SJCRH30 (cell line): ENCODE measurements at places on chromosomes 16 and 17. TPM values are rescaled to one million over a fixed set of nuclear protein-coding genes. Genes with fewer than 3 reads are reported as not detected.

Gene HOXB8
- 0.13 and 0.38 TPM in 2 replicates for total RNA-seq

DNA sequence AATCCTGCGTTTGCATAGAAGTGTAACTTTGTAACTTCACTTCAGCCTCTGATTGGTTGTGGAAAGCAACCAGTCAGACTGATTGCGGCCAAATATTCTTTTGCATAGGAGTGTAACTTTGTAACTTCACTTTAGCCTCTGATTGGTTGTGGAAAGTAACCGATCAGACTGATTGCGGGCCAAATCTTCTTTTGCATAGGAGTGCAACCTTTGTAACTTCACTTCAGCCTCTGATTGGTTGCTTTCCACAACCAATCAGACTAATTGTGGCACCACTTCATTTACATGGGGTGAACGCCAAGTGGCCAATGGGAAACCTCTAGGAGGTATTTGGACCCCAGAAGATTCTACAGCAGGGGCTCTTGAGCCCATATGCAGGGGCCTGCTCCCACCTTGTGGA lies 1.8 kb upstream of the TMEM98 start:
- peaks cover 8% of the 10 kb centered on the region for H3K4me1 ChIP-seq
- H3K27ac ChIP-seq: no peak overlapping the region
- no peaks in the 10 kb centered on the region for H3K27me3 ChIP-seq
- no peaks in the 10 kb centered on the region for H3K36me3 ChIP-seq
- no peak for DNase-seq
- H3K4me3 ChIP-seq: no peak overlapping the region

Gene MFAP4
- total RNA-seq: 79.6 and 82.5 TPM in 2 replicates

- DNase-seq: no peak
- no peak overlapping the region for H3K27ac ChIP-seq
- H3K27me3 ChIP-seq: 0 out of 2 replicates have a peak, but pooled peaks cover 2% of the 10 kb centered on the region
Observed at GRCh38 chr17:15883617-15884111, 61.3 kb upstream of the ADORA2B start.

- H3K27ac ChIP-seq: peak overlapping the region; percentile 70
- H3K4me3 ChIP-seq: no peak overlapping the region
- H3K27me3 ChIP-seq: no peaks in the 10 kb centered on the region
- DNase-seq: no peak
- H3K4me1 ChIP-seq: peaks cover 41% of the 10 kb centered on the region
- H3K36me3 ChIP-seq: no peaks in the 10 kb centered on the region
Observed at GRCh38 chr16:68070806-68071517, 14.2 kb upstream of the NFATC3 start.

Gene PPM1E
- 2.7 and 3.2 TPM in 2 replicates for total RNA-seq

Gene MYCBPAP
- total RNA-seq: not detected in 2 replicates

GRCh38 chr16:19994466-19995170 lies 79.1 kb downstream of the GPR139 start:
- H3K27me3 ChIP-seq: no peaks in the 10 kb centered on the region
- H3K36me3 ChIP-seq: no peaks in the 10 kb centered on the region
- H3K4me1 ChIP-seq: no peaks in the 10 kb centered on the region
- H3K4me3 ChIP-seq: no peak overlapping the region

DNA sequence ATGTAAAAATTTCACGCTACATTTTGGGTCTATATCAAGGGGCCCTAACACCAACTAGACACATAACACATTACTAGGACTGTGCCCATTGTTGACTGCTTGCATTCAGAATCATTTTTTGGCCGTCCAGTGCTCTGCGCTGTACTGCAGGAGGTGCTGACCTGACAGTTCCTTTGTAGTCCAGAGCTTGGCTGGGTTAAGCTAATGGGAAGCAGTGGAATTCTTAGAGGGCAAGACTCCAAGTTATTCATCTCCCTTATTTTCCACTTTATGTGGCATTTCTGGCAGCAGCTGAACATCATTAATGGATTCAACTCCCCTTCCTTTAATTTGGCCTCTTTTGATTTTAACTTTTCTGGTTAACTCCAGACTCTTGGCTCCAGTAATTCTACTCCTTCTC lies 351.7 kb downstream of the CDH8 start:
- no peak for DNase-seq
- H3K27ac ChIP-seq: no peak overlapping the region

DNA sequence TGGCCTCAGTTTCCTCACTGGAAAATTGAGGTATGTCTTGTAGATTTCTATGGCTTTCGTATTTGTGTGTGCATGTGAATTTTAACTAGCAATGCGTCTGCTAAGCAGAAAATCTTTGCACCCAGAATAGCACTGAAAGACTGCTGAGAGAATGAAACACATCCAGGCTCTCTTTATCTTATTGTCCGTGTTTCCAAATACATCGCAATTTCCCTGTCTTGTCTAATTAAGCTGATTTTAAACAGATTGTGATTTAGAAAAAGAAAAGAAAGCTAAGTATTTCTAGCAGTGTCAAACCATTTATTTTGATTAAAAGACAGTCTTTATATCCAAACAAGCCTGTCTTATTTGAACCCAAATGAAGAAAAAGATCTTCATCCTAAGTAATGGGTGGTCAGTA lies 168.6 kb downstream of the PMP22 start:
- H3K36me3 ChIP-seq: no peaks in the 10 kb centered on the region
- no peak overlapping the region for H3K27ac ChIP-seq
- H3K4me1 ChIP-seq: no peaks in the 10 kb centered on the region
- peaks cover 14% of the 10 kb centered on the region for H3K27me3 ChIP-seq
